ENCODE measurements at places on chromosomes 13 and 19. TPM values are rescaled to one million over a fixed set of nuclear protein-coding genes. Genes with fewer than 3 reads are reported as not detected.
A peak's percentile ranks its signal among the peaks of the same experiment; 100 is the strongest.

- no peak for DNase-seq
Measured at GRCh38 chr13:25371158-25371874, 458 bp upstream of the ATP8A2 start.

DNA sequence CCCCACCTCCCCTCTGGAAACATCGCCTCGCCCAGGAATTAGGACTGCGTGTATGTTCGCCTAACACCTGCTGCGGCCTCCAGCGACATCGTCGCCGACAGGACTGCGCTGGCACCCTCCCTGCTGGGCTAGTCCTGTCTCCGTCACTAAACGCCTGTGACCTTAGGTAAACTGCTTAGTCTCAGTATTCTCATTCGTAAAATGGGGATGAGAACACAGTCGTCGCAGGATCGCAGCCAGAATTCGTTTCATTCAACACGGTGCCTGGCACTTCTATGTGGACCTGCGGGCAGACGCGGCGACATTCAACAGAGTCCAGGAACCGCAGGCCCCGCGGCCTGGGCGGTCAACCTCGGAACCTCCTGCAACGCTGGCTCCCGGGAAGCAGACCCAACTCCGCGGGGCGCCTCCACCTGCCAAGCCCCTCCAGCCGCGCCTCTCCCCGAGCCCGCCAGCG lies 485 bp downstream of the CRYL1 start:
- DNase-seq: peak; percentile 10

GRCh38 chr13:80214521-80214991 lies 126.4 kb downstream of the SPRY2 start:
- DNase-seq: peak; percentile 53

RPL18 gene
- 1,548 TPM for total RNA-seq

DNA sequence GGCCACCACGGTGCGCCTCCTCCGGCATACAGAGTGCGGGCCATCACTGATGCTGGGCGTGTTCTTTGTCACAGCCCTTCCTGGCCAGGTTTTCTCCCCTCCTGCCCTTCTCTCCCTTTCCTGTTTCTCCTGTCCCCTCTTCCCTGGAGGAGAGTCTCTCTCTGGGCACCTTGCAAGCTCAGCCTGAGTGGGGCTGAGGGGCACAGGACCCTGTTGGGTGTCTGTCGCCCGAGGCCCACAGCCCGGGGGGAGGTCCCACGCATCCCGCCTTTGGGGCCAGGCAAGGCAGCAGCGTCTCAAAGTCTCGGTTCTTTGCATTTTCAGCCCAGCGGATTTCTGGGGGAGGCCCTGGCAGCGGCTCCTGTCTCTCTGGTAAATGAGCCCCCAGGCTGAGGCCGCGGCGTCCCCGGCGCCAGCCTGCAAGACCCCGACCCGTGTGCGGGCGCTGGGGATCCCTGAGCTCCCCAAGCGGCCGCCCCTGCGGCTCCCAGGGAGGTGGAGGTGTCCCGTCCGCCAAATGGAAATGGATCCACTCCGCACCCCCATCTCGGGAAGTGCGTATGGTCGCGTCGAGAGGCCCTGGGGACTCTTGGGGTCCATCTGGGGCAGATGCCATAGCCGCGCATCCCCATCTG lies 47.2 kb downstream of the COMP start:
- no peak for DNase-seq

DNA sequence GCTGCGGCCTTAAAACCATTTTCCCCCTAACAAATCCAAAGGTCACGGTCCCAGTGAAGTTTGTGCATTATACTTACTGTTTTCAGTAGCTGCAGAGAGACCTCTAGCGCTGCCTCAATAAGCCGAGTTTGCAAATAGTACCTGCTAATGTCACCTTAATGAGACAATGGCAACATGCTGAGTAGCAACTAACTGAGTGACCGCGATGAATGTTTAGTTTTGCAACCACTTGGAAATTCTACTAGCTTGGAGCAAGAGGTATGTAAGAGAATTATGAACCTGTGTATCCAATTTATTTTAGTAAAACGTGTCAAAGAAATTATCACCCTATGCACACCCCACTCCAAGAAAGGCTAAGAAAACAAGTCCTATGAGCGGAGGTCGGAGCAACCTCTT lies 1.2 kb downstream of the KPNA3 start:
- DNase-seq: peak; percentile 36

ZNF723 gene
- total RNA-seq: not detected

DNA sequence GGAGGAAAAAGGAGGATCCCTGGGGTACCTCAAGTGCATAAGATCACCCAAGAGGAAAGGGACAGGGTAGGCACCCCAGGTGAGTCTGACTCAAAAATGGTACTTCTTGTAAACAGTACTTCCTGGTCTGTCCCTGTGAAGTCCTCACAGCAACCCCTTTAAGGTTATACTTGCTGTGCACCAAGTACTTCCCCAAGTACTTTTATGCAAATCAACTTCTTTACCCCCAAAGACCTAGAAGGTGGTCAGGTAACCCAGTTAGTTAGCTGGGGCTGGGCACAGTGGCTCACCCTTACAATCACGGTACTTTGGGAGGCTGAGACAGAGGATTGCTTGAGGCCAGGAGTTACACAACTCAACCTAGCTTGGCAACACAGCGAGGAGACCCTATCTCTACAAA lies 2.5 kb downstream of the CALR start:
- DNase-seq: no peak

DNA sequence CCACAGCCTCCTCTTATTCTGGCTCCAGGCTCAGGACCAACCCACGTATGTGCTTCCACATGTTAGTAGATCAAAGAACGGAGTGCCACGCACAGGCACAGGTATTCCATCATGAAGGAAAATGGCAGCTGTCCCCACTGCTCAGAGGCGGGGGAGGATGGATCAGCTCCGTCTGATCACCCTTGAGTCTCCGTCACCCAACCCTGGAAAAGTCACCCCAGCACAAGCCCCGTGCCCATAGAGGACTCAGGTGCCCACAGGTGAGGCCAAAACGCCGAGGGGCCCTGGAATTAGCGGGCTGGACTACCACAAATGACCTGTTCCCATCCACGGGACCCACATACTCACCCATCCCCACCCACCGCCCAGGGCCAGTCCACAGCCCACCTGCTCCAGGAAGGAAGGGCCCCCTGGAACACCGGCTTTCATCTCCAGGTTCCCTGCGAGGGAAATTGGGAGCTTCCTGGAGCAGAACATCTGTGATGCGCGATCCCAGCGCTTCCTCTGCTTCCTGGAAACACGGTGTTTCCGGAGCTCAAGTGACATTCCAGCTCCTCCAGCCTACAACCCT lies 120.5 kb upstream of the SPACA7 start:
- no peak for DNase-seq

DNA sequence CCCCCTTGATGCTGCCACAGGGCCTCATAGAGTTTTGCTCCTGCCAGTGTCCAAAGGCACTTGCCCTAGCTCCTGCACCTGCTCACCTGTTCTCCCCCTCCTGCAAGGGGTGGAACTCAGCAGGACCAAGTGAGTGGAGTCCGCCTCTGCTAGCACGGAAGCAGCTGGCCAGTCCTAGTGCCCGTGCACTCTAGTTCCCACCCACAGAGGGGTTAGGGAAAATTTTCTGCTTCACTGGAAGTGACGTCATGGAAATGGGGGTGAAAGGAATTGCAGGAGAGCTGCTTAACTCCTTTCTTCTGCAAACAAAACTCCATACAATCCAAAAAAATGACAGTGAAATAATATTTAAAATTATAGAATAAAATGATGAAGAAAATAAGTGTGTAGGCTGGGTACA lies 609.7 kb upstream of the SLITRK1 start:
- no peak for DNase-seq

DNA sequence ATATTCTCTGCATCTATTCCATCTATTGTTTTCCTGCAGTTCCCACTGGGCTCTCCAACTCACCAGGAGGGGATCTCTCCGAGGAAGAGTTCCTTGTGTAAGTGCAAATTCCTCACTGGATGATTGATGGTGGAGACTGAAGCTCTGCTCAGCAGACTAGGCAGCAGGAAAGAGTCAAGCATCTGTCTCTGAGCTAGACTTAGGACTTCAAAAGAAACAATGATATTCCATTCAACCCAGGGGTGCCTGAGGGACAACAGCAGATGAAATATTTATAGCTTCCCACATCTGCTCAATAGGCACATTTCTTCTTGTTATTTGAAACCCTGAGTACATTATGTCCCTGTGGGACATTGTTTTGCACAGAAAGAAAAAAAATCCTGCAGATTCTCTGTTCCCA lies at the start of the genes OR7A5 and OR7C1:
Gene OR7A5 (minus strand): TSS at position 175 of the 400 bp plus-strand sequence. CDS start 6,944 bp downstream, outside the sequence.
Gene OR7C1 (minus strand): TSS at position 175 of the 400 bp plus-strand sequence. CDS start 35,049 bp downstream, outside the sequence.
- DNase-seq: peak; percentile 23

IRGC gene
- not detected for total RNA-seq

DNA sequence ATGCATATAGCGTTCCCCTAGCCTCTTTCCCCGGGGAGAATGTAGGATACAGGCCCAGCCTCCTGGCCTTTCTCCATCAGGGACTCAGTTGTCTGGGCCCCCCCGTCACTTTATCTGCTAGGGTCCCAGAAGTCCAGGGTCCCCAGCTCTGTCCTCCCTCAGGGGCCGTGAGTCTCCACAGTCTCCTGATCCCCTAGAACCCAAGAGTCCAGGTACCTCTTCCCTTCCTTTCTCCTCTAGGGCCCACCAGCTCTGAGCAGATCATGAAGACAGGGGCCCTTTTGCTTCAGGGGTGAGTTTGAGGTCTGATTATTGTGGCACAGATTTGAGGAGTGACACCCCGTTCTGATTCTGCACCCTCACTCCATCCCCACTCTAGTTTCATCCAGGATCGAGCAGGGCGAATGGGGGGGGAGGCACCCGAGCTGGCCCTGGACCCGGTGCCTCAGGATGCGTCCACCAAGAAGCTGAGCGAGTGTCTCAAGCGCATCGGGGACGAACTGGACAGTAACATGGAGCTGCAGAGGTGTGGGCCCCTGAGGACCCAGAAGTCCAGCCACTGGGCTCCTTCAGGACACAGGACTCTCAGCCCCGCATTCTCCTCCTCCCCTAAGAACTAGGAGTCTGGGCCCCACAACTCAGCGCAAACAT lies 758 bp downstream of the BAX start:
- DNase-seq: no peak

ZNF566 gene
- total RNA-seq: 8.4 TPM

DNA sequence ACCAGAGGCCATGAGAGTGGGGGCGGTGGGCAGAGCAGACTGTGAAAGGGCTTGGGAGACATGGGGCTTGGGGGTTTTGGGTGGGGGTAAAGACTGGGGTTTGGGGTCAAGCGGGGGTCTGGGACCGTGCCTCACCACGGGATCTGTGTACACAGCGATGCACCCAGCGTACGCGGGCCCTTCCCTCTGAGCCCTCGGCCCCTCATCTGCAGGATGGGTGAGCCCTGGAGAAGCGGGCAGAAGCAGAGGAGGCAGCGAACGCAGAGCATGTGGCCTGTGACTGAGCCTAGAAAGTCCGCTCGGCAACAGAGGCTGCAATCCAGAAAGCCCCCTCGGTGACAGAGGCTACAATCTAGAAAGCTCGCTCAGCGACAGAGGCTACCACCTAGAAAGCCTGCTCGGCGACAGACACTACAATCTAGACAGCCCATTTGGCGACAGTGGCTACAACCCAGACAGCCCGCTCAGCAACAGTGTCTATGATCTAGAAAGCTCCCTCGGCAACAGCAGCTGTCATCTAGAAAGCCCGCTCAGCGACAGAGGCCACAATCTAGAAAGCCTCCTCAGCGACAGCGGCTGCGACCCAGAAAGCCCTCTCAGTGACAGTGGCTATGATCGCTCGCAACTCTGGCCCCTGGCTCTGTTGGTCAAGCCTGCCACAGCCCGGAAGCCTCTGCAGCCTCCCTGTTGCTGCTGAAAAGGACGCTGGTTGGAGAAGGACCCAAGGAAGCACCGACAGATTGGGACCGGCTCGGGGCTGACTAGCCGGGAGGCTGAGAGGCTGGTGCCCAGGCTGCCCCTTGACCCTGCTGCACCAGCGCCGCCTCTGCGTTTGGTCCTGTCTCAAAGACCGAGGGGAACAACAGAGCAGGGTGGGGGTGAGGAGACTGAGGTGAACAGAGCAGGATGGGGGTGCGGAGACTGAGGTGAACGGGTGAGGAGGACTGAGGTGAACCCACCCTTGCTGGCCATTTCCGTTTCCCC lies 68.6 kb downstream of the SPACA7 start:
- DNase-seq: no peak

DNA sequence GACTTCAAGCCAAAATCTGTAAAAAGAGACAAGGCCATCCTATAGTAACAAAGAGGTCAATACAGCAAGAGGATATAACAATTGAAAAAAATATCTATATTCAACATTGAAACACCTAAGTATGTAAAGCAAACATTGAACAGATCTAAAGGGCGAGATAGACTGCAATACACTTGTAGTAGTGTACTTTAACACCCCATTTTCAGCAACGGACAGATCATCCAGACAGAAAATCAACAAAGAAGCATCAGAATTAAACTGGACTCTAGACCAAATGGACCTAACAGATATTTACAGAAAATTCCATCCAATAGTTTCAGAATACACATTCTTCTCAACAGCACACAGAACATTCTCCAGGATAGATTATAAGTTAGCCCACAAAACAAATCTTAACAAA lies 28.7 kb upstream of the SIAH3 start:
- DNase-seq: no peak

Measured in fibroblast of villous mesenchyme (primary cell).